ENCODE measurements at places on chromosomes 4 and X.
A peak's percentile ranks its signal among the peaks of the same experiment; 100 is the strongest.

DNA sequence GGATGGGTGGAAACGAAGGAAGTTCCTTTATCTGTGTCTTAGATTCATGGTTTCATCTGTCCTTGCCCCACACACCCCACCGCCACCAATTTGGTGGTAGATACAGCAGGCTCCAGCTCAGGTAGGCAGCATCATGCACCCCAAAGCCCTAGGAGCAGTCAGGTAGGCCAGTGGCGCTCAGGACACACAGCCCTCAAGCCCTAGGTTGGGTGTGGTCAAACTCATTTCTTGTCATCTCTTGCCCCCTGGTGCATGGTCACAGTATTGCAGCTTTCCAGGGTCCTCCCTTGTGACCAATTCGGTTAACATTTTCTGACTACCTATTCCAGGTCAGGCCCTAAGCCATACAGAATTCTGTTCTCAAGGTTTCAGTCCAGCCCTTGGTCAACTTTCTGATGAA is 14.5 kb upstream of the PRRG3 start:
- peak; percentile 28 for DNase-seq

- no peak for DNase-seq
These were observed 20.4 kb downstream of the SLC25A53 start for GRCh38 chrX:104136241-104137019.

- no peak for DNase-seq
These were observed 81.6 kb downstream of the SORBS2 start for GRCh38 chr4:185730387-185730786.

DNA sequence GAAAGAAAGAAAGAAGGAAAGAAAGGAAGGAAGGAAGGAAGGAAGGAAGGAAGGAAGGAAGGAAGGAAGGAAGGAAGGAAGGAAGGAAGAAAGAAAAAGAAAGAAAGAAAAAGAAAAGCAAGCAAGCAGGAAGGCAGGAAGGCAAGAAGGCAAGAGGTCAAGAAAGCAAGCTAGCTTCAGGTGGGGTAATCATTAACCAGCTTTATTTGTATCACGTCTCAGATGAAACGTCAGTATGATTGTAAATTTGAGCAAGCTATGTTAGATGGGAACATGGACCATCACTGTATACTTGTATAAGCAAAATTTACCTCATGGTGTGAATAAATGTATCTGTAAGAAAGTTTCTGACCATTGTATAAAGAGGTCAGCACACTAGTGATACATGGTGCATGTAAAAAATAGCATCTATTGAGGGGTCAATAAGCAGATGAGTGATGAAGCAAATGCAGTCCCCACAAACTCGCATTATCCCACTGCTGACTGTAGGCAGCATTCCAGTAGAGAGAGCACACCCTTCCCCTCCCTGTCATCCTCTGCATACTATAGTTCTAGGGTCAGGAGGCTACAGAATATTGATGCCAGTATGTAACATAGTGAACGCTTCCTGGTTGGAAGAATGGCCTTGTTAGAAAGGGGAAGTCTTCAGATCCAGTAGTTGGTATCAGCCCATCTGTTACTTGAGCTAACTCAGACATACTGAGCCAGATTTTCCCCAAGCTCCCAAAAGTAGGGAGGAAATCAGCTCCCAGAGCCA is 16.5 kb upstream of the KLHL34 start:
- no peak for DNase-seq

DNA sequence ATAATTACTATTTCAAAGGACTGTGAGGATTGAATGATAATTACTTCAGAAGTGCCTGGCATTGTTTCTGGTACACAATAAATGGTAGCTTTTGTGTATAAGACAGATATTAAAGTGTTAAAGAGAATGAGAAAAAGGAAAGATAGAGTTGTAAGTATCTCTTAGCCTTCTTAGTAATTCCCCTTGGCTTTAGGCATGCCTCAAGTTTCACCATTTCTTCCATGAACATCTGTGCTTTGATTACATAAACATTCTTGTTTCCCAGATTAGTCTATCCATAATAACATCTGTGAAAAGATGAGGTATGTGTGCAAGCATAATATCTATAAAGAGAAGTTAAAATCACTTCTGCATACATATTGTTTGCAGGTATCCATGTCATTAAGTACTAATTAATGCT is 230.9 kb upstream of the TEX13A start:
- DNase-seq = no peak

DNA sequence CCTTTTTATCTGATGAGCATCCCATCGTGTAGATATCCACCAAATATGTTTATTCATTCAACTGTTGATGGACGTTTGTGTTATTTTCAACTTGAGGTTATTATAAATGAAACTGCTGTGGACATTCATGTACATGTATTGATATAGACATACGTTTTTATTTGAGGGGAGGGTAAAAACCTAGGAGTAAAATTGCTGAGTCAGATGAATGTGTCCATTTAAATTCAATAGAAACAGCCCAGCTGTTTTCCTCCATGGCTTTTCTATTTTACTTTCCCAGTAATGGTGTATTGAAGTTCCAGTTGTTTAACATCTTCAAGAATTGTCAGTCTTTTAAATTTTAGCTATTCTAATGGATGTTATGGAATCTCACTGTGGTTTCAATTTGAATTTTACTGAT is 348.7 kb upstream of the GALNTL6 start:
- no peak for DNase-seq

- DNase-seq = no peak
These were observed 75.9 kb upstream of the CAMK2D start for GRCh38 chr4:113837397-113837796.

GRCh38 chr4:156790866-156791265 is 180.7 kb downstream of the PDGFC start:
- DNase-seq = no peak

DNA sequence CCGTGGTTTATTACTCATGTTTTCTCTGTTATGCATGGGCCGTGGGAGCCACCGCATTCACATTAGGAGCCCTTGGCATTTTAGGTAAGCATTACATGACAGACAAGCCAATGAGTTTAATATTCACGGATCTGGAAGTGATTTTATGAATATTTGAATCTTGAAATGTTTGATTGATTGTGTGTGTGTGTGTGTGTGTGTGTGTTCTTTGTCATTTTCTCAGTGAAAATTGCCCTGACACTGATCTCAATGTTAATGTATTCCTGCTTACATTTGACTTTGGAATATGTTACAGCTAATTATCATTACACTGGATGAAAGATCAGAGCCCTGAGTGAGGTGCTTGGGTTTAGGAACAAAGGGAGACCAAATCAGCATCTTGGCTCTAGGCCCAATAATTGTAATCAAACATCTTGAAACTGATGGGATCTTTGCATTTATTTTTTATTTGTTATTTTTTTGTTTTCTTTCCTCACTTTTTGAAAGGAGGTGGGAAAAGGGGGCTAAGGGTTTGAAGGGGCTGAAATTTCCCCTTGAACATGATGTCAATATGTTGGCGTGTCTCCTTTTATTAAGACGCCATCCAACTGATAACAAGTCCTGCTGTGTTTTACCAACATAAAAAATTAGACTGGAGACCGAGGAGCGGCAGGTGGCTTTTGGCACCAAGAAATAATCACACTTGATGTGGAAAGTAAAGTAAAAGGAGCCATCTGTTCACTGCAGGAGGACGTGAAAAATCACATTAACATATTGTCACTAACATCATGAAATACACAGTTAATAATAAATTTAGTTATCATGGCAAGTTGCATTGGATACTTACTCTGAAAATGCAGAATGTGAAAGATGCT is 5.2 kb upstream of the GK2 start:
- DNase-seq = no peak

DNA sequence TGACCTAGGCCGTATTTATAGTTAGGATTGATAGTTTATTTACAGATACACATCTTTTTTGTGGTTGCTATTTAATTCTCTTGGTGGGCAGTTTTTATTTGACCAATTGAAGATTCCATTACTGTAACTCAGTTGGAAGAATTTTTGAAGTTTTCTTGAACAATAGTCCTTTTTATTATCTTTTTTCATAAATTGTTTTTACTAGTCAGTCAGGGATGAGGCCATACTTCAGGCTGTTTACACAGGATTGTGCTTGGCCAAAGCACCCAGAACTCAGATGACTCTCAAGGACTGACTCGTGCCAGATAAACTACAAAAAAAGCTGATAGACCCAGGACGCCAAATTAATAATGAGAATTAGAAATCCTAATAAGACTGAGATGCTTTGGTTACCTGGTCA is 7.0 kb downstream of the HERC3 start:
- DNase-seq = no peak

DNA sequence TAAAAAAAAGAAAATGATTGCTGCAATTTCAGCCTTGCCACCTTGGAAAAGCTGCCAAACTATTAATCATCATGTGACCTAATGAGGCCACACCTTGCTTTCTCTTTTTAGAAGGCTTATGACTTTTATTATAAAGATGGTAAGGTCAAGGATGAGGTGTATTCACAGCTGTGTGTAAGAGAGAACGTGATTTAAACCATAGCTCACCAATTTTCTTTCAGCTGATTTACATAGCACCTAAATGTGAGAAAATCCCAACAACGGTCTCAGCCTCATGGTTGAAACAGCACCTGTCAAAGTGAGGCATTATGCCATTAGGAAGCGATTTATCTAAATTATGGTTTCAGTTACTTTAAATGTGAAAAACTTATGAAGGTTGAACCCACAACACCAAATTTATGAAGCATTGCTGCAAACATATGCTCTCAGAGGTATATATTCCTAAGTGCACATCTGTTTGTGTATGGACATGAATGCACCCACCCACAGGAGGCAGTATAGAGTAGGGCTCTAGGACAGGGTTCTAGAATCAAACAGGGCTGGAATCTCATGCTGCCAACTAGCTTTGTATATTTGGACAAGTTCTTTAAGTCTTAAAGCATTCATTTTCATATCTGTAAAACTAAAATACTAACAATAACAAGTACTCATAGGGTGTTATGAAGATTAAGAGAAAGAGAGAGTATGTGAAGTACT is 40.7 kb downstream of the ANXA3 start:
- no peak for DNase-seq

DNA sequence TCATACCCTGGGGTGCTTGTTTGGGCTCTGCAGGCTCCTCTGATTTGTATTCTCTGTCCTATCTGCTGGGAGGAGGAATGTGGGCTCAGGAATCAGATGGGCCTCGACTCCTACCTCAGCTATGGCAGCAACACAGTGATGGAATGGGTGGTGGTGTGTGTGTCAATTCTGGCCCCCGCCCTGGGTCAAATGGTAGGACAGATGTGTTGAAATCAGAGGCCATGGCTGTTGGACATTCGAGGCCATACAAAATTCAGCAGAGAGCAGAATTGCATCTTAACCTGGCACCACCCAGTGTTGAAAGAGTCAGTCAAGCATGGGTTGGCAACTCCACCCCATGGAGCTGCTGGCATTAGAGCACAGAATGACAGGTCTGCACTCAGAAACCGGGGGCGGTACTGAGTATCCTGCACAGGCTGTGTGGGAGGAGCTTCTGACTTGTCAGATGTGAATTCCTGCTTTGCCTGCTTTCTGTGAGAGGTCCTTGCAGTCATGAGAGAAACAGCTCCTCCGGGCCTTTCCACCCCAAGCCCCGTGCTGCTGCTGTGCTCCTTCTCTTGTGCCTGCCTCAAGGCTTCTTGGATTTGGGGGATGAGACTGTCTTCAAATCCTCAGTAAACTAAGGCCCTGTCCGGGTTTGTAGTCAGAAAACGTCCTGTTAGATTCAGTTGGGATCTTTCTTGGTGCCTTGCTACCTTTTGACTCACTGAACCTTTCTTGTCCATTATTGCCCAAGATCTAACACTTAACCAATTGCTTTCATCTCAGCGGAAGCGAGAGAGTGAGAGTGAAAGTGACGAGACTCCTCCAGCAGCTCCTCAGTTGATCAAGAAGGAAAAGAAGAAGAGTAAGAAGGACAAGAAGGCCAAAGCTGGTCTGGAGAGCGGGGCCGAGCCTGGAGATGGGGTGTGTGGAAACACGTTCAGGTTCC is 13.0 kb downstream of the DKC1 start:
- DNase-seq = no peak

GRCh38 chrX:65697211-65697641 is 29.8 kb downstream of the MSN start:
- DNase-seq = no peak

- no peak for DNase-seq
These were observed 9.2 kb downstream of the VCX start for GRCh38 chrX:7852166-7852565.

GRCh38 chr4:174559894-174560293 is 37.6 kb upstream of the HPGD start:
- no peak for DNase-seq

GRCh38 chr4:89064848-89065247 is 7.9 kb upstream of the FAM13A start:
- DNase-seq = no peak
